ENCODE measurements at places on chromosomes 6 and 20. TPM values are rescaled to one million over a fixed set of nuclear protein-coding genes. Genes with fewer than 3 reads are reported as not detected.

- DNase-seq: no peak
These were observed 76.6 kb upstream of the CHD6 start for GRCh38 chr20:41694796-41695195.

- DNase-seq: no peak
These were observed 4.4 kb downstream of the ZNF335 start for GRCh38 chr20:45967551-45968080.

Gene PTK7
- 3.3 TPM for total RNA-seq

DNA sequence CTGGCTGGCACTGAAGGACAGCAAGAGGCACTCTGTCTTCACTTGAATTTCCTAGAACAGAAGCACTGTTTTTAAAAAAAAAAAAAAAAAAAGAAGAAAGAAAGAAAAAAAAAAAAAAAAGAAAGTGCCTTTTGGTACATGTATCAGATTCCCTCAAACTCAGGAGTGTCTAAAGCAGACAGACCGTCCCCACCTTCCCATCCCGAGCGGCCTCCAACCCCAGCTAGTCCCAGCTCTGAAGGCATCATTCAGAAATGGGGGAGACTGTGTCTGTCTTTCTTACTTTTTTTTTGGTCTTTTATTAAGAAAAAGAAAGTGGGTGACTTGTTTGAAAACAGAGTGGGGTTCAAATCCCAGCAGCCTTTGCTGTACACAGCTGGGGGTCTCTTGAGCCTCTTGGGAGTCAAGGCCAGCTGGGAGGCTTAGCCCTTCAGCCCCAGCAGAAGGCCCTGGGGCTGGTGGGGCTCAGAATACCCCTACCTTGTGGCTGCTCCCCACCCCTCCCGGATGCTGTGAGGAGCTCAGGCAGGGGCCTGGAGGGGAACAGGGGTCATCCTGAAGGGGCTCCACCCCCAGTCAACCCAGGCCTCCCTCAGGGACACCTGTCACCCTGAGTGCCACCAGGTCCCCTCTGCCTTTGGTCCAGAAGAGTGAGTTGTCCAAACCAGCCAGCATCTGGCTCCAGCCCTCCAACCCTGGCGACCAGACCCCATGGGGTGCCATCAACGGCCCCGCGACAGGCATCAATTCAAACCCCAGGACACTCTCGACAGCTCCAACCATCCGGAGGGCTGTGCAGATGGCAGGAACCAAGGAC is 128.3 kb downstream of the TAF4 start:
- no peak for DNase-seq

GRCh38 chr20:25525867-25526266 is 59.5 kb downstream of the NINL start:
- no peak for DNase-seq

GRCh38 chr6:36368421-36368820 is 19.0 kb downstream of the ETV7 start:
- DNase-seq: no peak

DNA sequence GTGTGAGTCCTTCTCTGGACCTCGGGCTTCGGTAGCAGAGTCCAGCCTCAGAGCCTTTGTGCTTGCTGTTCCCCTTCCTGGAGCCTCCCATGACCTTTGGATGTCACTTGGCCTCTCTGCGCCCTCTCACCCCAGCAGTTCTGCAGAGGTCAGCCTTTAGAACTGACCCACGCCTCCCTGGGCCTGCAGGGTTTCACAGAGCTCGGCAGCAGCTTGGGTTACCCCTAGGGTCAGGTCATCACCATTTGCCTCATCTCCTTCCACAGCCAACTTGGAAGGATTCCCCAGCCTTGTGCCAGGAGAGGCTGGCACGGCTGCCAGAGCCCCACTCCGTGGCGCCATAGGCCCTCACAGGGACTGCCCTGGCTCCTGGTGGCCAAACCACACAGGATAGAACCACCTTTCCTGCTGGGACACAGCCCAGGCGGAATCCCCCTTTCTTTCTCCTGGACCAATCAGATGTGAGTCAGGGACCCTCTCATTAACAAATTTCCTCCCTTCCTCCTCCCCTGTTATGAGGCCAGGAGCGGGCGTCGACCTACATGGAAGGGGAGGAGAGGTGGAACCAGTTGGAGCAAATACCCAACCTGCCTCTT is 13.9 kb upstream of the SIRPA start:
- no peak for DNase-seq

GRCh38 chr6:160029525-160029924 is 60.6 kb downstream of the IGF2R start:
- DNase-seq: no peak

DNA sequence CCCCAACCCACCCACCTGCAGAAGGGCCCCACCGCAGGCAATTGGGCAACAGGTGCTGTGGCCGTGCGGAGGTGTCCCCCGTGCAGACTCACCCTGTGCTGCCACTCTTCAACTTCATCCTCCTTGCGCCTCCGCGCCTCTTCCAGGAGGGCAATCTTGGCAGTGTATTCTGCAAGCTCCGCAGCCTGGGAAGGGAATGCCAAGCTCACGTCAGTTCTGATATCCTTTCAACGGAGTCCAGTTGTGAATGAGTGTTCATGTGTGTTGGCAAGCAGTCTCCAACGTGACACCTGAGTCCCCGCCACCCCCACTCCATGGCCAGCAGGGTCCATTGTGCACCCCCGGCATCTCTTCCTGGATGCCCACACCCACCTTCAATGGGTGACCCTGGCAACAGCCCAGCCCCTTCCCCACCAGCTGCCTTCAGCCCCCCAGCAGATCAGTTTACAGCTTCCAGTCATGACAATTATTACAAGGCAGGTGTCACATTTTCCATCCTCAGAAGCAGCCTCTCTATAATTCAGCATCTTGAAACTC is 49.9 kb downstream of the EZR start:
- DNase-seq: no peak

DNA sequence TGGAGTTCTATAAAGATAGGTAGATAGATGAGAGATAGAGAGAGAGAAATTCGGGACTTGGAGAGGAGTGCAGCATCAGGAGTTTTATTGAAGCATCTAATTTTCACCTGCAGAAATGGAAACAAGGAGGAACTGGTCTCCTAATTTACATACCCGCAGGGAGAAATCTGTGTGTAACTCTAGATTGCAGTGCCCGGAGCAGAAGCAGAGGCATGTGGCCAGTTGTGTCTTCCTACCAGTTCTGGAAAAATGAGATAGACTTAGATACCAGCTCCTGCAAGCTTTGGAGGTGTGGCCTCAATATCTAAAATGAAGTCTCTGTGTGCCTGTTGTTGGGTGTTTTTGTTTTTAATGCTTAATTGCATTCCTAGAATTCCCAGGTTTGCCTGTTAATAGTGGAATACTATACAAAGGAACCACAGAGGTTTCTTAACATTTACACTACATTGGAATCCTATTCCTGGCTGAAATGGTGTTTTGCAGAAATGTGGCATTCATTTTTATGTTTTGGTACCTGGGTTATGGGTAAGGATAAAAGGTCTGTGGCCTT is 57.4 kb downstream of the DTD1 start:
- peak; percentile 76 for DNase-seq

Gene TAGAP
- total RNA-seq: 16.2 TPM

- no peak for DNase-seq
These were observed 134.2 kb downstream of the PLCB4 start for GRCh38 chr20:9203081-9203447.

GRCh38 chr20:56693217-56693616 is 64.1 kb downstream of the TFAP2C start:
- no peak for DNase-seq

- no peak for DNase-seq
These were observed 1.9 kb downstream of the TBXT start for GRCh38 chr6:166165558-166166313.

- no peak for DNase-seq
These were observed 84.4 kb downstream of the TFAP2A start for GRCh38 chr6:10330515-10330914.

GRCh38 chr6:125477156-125477555 is 175.4 kb upstream of the HDDC2 start:
- no peak for DNase-seq

GRCh38 chr20:35568645-35569044 is 26.8 kb downstream of the ERGIC3 start:
- peak; percentile 67 for DNase-seq

Gene GSTA2
- total RNA-seq: not detected

Gene MC3R
- not detected for total RNA-seq

DNA sequence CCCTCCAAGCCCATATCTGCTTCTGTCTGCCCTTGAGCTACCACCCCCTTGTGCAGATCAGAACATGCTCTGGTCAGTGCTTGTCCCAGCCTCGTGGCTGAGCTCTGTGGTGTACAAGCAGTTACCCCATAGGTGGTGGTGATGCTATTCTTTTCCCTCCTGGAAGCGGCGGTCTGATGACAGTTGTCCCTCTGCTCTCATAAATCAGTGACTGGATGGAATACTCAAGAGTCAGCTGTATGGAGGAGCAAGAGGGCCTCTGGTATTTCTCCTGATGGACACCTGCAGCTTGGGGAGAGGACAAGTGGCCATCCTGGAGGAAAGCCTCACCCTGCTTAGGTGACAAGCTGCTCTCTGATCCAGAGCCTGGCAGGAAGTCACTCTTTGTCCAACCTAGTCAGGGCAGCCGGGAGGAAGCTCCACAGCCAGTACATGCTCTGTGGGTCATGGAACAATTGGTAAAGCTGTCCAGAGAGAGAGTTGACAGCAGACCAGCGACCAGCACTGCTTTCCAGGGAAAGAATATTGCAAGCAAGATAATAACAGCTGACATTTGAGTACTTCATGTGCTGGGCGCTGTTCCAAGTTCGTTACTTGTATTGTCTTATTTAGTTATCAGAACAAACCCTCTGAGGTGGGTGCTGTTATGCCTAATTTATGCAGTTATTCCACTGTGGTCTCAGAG is 47.1 kb downstream of the SCAND1 start:
- no peak for DNase-seq

Gene MUCL3
- total RNA-seq: not detected

DNA sequence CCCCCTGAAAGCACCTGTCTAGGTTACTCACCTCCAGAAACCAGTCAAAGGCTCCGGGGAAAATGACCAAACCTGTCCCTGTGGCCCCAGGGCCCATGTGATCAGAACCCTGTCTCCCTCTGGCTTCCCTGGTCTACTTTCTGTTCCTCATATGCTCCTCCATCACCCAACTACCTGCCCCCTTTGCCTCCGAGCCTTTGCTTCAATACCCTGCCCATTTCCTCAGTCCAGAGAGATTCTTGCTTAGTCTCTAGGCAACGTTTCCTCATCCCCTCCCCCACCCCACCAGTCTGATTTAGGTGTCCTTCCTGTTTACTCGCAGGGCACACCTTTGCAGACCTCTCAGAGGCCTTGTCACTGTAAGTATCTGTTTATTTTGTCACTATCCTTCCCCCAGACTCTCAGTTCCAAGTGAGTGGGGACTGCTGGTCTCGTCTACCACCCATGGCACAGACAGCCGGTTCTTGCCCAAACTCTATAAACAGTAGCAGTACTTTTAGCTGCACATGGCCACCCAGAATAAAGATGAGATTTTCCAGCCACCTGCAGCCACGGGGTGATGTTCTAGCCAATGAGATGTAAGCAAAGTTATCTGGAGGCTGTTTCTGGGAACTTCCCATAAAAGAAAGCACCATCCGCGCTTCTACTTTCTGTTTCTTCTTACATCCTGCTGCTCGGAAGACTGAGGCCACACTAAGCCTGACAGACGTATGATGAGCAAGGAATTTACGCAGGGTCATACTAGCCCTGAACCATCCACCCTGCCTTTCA is 13.3 kb downstream of the ELOVL5 start:
- DNase-seq: peak; percentile 68

Gene HRH3
- not detected for total RNA-seq

- no peak for DNase-seq
These were observed 26.5 kb downstream of the CD109 start for GRCh38 chr6:73722318-73723060.

- no peak for DNase-seq
These were observed 136.0 kb downstream of the MTHFD1L start for GRCh38 chr6:151001387-151002056.

- DNase-seq: no peak
These were observed 47.7 kb upstream of the DACT2 start for GRCh38 chr6:168367285-168367751.

- DNase-seq: peak; percentile 48
These were observed 46.5 kb downstream of the ADTRP start for GRCh38 chr6:11732036-11732631.

DNA sequence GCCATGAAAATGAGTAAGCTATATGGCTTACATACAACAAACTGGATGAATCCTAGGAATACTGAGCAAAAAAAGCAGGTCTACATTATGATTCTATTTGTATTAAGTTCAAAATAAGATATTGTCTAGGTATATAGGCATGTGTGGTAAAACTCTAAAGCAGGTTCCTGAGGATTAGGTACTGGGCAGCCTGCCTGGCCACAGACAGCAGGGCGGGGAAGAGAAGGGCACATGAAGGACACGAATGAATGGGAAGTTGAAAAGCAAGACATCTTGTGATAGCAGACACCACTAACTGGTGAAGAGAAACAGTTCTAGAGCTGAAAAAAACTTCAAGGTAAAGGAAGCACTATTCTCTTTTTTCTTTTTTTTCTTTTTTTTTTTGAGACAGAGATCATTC is 72.6 kb upstream of the SLC4A11 start:
- DNase-seq: no peak

Gene EMILIN3
- total RNA-seq: not detected

DNA sequence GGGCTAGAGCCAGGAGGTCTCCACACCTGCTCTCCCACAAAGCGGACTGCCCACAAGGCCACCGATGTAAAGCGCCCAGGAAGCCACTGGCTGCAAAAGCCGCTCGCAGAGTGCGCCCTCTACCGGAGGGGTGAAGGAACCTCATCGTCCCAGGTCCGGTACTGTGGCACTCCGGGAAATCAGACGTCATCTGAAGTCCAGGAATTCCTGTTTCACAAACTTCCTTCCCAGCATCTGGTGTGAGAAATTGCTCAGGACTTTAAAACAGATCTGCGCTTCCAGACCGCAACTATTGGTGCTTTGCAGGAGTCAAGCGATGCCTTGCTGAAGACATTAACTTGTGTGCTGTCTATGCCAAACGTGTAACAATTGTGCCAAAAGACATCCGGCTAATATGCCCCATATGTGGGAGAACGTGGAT is 115.1 kb upstream of the ARID1B start:
- DNase-seq: peak; percentile 83

- DNase-seq: no peak
These were observed 626.4 kb upstream of the NOX3 start for GRCh38 chr6:156082012-156082411.

Gene CENPW
- total RNA-seq: 14.3 TPM

Gene SLC26A8
- not detected for total RNA-seq

All from Karpas-422 (cell line).